ENCODE measurements at places on chromosomes 11 and 22.

GRCh38 chr11:133660202-133660568, 127.9 kb upstream of the OPCML start:
- no peak for DNase-seq

DNA sequence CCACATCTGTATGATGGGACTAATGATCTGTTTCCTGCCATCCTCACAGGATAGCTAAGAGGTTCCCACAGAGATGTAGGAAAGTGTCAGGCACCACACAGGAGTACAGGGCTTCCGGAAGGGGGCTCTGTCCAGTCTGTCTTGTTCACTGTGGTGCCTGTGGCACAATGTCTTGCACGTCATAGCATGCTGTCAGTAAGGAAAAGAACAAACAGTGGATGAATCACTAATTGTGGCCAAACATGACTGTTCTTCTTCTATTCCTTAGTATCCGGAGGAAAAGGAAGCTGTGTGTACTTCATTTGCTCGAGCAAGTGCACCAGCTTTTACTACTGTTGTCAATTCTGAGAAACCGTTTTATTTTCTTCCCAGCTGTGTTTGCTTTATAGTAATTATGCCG, 73.4 kb upstream of the YWHAH start:
- no peak for DNase-seq

DNA sequence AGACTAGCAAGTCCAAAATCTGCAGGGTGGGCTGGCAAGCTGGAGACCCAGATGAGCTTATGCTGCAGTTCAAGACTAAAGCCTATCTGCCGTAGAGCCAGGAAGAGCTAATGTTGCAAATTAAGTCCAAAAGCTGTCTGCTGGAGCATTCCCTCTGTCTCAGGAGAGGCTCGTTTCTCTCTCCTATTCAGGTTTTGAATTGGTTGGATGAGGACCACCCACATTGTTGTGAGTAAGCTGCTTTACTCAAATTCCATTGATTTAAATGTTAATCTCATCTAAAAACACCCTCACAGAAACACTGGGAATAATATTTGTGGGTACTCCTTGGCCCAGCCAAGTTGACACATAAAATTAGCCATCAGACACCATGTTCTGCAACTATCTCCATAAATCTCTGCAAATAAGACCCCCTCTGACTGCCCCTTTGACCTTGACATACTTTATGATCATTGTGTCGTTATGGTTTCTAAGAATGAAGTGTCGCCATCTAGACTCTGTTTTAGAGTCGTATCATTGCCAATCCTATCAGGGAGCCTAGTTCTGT, 16.8 kb upstream of the CUL5 start:
- no peak for DNase-seq

- DNase-seq, result no peak
Observed at GRCh38 chr11:27120211-27120610, 79.6 kb downstream of the BBOX1 start.

- DNase-seq, result no peak
Observed at GRCh38 chr22:19603767-19604166, 79.6 kb upstream of the CLDN5 start.
